Panc1 (cell line): ENCODE measurements at places on chromosomes 3 and 15.

- no peak for DNase-seq
These were observed 397.4 kb upstream of the AZI2 start for GRCh38 chr3:28745916-28746617.

DNA sequence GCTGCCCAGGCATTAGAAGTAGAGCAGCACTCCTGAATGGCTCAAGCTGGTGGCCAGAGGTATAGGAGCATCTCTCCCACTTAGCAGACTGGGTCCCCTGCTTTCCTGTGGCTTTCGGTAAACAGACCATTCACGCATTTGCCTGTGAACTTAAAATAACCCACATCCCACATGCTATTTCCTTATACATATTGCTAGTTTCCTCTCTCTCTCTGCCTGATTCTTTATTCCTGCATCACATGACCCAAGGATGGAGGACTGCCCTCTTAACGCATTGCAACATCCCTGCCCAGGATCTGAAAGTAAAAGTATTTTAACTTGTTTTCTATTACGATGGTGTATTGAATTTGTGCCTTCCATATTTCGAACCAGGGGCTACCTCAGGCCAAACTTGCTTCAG, 43.4 kb upstream of the NLGN1 start:
- DNase-seq, result no peak

DNA sequence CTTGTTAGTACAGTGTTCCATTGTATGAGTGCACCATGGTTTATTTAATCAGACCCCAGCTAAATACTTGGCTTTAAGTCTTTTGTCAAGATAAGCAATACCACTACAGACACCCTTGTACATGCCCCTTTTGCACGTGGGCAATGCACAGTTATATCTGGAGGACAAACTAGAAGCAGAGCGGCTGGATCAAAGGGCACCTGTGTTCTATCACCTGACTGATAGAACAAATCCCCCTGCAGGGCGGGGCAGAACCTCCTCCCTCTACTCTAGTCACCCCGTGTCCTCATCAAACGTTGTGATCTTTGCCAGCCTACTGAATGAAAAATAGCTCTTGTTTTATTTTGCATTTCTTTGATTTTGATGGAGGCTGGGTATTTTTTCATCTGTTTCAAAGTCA, 314.9 kb downstream of the TLE3 start:
- no peak for DNase-seq

DNA sequence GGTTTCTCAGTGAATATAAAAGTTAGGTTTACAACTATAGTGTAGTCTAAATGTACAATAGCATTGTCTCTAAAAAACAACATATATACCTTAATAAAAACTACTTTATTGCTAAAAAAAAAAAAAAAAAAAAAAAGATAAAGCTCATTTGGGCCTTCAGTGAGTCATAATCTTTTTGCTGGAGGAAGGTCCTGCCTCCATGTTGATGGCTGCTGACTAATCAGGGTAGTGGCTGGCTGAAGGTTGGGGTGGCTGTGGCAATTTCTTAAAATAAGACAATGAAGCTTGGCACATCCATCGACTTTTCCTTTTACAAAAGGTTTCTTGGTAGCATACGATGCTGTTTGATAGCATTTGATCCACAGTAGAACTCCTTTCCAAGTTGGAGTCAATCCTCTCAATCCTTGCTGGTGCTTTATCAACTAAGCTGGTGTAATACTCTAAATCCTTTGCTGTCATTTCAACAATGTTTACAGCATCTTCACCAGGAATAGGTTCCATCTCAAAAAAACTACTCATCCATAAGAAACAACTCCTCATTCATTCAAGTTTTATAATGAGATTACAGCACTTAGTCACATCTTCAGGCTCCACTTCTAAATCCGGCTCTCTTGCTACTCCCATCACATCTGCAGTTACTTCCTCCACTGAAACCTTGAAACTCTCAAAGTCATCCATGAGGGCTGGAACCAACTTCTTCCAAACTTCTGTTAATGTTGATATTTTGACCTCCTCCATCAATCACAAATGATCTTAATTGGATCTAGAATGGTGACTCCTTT, 13.3 kb downstream of the ZNF280D start:
- DNase-seq, result no peak

DNA sequence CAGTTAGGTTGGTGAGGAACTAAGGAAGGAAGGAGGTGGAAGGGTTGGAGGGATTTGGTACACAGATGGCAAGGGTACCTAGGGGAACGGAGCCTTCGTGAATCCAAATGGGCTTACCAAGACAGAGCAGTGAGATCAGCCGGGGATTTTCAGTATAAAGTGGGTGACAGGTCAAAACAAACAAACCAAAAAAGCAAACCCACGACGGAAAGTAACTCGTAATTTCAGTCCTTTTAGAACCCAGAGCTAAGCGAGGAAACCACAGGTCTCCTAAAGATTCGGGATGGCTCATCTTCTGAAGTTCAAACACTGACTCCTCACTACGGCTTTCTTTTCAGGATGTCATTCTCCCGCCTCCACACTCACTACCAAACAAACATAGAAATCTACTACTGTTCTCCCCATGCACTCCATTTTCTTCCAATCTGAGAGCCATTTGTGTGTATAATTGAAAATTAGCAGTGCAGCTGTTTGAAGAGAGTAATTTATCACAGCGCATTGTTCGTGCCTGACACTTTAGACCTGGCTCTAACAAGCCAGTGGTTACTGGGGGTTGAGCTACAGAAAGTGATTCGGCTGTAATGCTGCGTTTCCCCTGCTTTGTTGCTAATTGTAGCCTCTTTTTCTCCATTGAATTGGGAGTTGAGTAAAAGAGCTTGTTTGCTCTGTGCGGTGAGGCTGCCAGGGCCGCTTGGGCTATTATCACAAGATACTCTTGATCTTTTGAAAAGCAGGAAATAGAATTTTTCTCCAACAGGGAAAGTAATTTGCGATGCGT, 64.7 kb upstream of the CCDC39 start:
- DNase-seq, result no peak

GRCh38 chr3:135444058-135444457, 521.5 kb upstream of the PPP2R3A start:
- no peak for DNase-seq

- DNase-seq, result no peak
These were observed 13.7 kb downstream of the SERPINI1 start for GRCh38 chr3:167749209-167749608.

DNA sequence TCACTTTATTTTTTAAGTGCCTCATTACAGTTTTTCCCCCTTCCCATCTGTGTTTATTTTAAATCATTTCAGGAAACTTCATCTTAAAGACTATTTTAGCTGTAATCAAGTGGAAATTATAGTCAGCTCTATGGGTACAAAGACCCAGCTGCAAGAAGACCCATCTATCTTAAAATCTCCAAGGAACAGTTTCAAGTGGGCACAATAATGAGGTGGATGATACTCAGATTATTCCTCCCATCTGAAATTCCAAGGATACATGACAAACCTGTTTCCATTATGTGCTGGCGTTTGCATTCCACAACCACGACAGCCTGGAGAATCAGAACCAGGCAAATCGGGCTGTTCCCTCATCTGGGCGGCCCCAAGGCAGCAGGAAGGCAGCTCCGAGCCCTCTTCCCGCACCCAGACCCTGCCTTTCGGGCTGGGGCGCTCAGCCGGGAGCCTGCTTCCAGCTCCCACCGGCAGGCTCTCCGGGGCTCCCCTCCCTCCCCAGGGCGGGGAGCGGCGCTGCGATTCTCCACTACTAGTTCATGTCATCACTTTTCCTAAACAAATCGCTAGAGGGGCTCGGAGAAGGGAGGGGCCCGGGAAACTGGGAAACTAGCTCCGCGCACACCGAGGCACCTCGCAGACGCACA, at the start of gene MGLL:
TSS of gene MGLL (minus strand) at position 475 of the 641 bp plus-strand sequence. CDS start at position 278, 197 bp downstream.
- no peak for DNase-seq

- no peak for DNase-seq
These were observed 48.7 kb downstream of the RAF1 start for GRCh38 chr3:12615266-12615665.

- DNase-seq, result no peak
These were observed 7.8 kb downstream of the GP9 start for GRCh38 chr3:129068291-129068886.

- DNase-seq, result no peak
These were observed at the start of gene TBC1D21 for GRCh38 chr15:73873456-73873855. TSS of gene TBC1D21 (plus strand) at chr15:73873564. CDS start at chr15:73873710, 146 bp downstream.

GRCh38 chr3:161821591-161821990, 325.0 kb downstream of the OTOL1 start:
- no peak for DNase-seq

- no peak for DNase-seq
These were observed 23.0 kb downstream of the HES1 start for GRCh38 chr3:194158942-194159439.

GRCh38 chr3:184449161-184449515, 69.3 kb downstream of the CHRD start:
- DNase-seq, result no peak

GRCh38 chr3:156406393-156406792, 148.5 kb downstream of the SSR3 start:
- DNase-seq, result no peak
